ENCODE measurements at places on chromosomes 1 and 21.

DNA sequence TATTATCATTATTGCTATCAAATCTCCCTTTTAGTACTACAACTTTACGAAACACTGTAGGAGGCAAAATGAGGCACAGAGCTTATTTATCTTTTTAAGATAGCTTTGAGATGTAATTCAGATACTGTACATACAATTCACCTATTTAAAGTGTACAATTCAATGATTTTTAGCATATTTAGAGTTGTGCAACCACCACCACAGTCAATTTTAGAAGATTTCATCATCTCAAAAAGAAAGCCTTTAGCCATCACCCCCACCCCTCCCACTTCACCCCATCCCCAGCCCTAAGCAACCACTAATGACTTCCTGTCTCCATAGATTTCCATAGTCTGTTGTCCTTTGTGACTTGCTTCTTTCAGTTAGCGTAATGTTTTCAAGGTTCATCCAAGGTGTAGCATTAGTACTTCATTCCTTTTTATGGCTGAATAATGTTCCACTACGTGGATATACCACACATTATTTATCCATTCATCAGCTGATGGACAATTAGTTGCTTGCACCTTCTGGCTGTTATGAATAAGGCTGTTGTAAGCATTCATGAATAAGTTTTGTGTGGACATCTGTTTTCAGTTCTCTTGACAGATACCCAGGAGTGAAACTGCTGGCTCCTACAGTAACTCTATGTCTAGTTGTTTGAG, 9.4 kb upstream of the CAPN9 start:
- no peak for DNase-seq

DNA sequence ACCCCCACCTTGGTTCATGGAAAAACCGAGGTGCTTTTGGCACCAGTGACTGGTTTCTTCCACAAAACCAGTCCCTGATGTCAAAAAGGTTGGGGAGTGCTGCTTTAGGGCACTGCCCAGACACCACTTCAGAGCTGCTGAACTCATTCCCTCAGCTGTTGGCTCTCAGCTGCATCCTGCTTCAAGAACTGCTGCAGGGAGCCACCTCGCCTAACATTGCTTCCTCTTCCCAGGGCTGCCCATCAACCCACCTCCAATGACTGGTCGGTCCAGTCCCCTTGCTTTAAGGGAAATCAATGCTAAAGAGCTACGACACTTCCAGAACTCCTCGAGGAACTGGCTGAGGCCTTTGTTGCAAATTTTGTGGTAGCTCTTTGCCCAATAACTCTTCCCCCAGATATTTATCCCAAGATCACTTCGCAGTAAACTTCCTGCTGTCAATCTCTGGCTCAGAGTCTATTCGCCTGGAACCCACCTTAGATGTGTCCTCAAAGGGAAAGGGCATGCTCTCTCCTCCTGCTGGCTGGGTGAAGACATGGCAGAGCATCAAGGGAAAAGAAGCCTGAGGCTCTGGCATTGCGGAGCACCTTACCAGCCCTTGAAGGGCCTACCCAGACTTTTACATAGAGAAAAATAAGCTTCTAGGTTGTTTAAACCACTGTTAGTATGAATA, 29.0 kb downstream of the C1orf52 start:
- no peak for DNase-seq

DNA sequence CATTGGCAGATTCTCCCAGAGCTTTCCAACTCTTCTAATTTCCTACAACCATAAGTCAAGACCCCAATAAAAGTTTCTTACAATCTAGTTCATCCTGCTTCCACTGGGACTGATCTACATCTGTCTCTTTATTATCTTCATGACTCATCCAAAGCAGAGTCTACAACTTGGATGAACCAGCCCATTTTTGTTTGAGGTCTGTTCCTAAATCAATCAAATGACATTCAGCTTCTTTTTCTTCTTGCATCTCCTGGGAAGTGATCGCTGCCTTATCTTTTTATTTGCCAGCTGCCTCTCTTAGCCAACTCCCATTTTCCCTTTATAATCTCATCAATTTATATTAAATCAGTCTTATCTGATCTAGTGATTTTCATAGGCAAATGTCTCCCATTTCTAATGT, 105.6 kb downstream of the ERG start:
- DNase-seq: no peak

GRCh38 chr21:29104239-29104708, 26.2 kb upstream of the MAP3K7CL start:
- DNase-seq: no peak

DNA sequence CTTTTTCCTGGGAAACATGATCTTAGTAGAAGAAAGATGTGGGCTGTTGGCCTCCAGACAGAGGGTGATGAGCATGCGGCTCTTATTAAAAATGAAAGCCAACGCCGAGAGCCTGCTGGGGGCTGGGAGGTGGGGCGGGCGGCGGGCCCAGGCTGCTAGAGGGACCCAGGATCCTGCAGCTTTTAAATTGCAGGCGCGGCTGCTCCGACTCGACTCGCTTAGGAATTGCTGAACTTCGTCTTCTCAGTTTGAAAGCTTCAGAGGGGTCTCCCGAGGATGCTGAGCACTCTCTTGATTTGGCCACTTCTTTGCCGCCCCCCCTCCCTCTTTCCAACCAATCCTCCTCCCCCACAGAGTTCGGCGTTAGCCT, 1.2 kb downstream of the AGPAT3 start:
- DNase-seq: peak; percentile 26

DNA sequence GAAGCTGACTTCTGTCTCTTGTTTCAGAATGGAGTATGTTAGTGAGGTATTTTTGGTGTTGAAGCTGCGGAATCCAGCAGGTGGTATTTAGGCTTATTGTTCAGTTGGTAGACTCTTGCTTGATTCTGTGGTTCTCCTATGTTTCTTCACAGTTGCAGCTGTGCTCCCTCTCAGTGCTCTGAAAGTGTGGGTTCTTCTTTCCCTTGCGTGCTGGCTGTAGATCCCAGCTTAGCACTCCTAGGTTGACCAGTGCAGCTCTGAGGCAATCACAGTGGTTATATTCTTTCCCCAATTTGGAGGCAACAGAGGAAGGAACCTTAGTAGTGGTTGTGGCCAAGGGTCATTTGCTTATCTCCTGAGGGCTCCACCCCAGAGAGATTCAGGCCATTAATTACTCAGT, 269.2 kb upstream of the NRIP1 start:
- no peak for DNase-seq

GRCh38 chr1:214460304-214460916, 91.0 kb downstream of the PTPN14 start:
- DNase-seq: no peak

DNA sequence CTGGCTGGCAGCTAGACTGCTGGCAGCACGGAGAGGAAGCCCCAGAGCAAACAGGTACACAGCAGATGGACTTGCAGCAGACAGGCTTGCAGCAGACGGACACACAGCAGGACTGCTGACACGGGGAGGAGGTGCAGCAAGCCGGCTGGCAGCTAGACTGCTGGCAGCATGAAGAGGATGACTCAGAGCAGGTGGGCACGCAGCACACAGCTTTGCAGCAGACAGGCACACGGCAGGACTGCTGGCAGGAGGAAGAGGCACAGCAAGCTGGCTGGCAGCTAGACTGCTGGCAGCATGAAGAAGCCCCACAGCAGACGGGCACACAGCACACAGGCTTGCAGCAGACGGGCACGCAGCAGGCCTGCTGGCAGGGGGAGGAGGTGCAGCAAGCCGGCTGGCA, 498 bp downstream of the KRTAP10-2 start:
- no peak for DNase-seq

- DNase-seq: no peak
Measured at GRCh38 chr1:243261390-243261789, 5.5 kb downstream of the SDCCAG8 start.

- DNase-seq: no peak
Measured at GRCh38 chr1:208668991-208669390, 424.8 kb upstream of the PLXNA2 start.

DNA sequence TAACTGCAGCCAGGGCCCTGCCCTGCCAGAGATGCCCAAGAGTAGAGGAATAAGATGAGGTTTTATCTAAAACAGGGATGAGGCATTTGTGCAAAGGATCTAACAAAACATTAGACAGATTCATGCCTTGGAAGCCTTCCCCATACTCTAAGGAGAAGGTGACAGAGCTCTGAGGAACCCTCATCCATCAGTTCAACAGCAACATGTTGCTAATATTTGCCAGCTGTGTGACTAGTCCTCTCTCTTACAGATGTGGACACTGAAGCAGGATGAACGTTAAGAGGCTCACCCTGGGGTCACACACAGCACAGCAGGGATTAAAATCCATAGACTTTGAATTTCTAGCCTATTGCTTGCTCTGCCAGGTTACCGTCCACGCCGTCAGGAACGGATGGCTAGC, 99.0 kb downstream of the ZBTB18 start:
- no peak for DNase-seq

DNA sequence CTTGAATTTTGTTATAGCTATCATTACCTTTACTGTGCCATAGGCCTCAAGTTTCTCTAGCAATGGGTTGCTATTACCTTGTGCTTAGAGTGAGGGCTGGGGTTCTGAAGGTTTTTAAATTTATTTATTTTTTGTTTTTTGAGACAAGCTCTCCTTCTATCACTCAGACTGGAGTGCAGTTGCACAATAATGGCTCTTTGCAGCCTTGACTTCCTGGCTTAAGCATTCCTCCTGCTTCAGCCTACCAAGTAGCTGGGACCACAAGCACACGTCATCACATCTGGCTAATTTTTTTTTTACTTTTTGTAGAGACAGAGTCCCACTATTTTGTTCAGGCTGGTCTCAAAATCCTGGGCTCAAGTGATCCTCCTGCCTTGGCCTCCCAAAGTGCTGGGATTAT, 41.5 kb downstream of the SNX27 start:
- DNase-seq: no peak

DNA sequence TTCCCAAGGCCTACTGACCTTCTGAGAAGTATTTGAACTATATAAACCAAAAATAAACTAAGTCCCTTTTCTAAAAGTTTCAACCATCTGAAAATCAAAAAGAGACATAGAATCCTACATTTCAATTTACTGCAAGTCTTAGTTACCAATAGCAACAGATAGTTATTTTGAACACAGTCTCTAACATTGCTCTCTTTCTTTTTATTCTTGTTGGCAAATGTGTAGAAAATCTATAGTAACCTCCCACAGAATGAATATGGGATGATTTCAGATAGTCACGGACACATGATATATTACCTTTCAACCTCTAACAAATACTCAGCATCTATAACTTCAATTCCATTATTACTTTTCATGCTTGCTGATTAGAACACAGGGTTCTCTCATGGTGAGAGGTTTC, 68.9 kb upstream of the RAB3GAP2 start:
- no peak for DNase-seq

DNA sequence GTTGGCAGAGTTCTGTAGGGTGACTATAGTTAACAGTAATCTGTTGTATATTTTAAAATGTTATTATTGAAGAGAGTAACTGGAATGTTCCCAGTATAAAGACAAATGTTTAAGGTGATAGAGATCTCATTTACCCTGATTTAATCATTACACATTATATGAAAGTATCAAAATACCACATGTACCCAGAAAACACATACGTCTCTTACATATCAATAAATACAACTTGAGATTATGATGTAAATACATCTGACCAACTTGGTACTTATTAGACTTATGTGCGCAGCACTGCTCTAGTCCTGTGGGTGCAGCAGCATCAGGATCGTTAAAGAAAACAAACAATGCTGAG, 670 bp upstream of the PARK7 start:
- no peak for DNase-seq

DNA sequence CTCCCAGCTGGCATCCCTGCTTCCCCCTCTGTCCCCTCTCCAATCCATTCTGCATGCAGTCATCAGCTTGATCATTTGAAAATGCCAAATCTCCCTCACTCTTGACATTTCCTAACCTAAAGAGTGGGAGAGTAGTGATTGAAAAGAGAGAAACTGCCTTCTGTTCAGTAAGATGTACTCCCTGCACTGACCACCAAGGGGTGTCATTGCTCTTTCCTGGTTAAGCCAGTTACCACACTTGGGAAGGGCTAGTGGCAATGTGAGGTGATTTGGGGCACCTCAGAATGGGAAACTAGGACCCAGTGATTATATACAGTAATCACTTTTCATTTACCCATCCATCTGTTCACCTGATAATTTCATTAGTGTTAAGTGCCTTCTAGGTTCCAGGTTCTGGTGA, 6.9 kb upstream of the TMEM269 start:
- peak; percentile 34 for DNase-seq

DNA sequence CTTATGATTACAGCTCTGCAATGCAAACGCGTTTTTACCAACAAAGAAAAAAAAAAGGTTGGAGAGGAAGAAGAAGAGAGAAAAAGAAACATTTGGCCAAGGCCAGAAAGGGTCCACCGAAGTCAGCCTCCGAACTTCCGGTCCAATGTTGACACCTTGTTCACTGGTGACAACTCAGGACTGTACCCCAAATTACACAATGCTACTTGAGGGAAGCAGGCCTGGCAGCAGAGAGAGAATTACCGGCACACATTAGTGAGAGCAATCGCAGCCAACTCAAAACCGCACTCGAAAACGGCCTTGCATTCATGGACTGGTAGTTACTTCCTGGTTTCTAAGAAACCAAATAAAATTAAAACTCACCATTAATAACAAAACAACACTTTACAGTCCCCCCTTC, 652.5 kb downstream of the KIF26B start:
- DNase-seq: no peak

GRCh38 chr1:58818976-58819375, 35.1 kb upstream of the JUN start:
- no peak for DNase-seq

DNA sequence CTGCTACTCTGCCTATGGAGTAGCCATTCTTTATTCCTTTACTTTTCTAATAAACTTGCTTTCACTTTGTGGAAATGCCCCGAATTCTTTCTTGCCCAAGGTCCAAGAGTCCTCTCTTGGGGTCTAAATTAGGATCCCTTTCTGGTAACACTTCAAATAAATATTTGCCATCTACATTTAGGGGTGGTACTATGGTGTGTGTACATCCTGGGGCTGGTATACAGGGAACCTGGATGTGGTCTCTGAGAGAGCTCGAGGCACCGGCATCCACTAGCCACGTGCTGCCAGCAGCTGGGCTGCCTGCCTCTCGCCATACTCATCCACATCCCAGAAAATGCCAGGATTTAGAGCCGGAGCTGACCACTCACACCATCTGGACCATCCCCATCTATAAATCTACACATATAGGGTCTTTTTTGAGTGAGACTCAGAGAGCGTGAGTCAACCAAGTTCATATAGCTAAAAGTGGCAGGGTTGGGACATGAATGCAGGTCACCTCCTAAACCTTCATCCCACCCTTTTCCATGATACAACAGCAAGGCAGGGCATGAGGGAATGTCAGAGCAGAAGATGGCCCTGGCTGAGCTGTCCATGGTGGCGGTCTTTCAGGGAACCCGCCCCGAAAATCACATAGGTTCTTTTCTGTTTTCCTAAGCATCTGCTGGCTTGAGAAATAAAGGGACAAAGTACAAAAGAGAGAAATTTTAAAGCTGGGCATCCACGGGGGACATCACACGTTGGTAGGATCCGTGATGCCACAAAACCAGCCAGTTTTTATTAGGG, 76.6 kb upstream of the F3 start:
- no peak for DNase-seq
